ENCODE measurements at places on chromosomes 2 and 18.
A peak's percentile ranks its signal among the peaks of the same experiment; 100 is the strongest.

DNA sequence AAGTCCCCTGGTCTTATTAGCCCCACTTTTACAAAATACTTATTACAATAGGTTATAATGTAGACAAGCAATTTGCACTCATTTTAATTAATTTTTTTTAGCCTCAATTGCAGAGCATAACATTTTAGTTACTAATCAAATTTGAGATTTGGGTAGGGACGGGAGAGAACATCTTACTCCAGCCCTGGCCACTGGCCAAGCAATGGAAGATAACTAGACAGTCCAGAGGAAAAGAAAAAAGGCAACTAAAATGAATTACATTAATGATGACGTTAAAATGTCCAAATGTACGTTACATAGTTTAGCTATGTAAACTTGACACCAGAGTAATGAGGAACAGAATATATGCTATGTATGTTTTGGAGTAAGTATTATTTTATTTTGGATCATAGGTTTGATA is 11.0 kb upstream of the CAVIN2 start:
- DNase-seq = no peak

- DNase-seq = peak; percentile 9
Measured at GRCh38 chr2:17643031-17643615, 102.6 kb downstream of the VSNL1 start.

DNA sequence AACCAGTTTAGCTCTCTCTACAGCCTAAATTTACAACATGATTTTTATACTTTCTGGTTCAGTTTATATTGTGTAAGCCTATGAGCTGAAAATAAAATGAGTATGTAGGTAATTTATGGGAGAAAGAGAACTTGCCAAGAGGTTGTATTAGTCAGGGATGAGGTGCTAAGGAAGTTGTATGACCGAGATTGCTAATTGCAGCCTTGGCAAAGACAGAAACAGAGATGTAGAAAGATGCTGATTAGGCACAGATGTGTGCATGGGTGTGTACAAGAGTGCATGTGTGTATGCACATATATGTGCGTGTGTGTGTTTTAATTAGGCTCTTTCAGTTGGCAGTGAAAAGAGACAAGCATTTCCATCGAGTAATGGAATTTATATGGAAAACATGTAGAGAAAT is 213.9 kb downstream of the FBXO15 start:
- no peak for DNase-seq

- DNase-seq = no peak
Measured at GRCh38 chr2:140257692-140258300, 1477.6 kb upstream of the NXPH2 start.
